NCI-H1417 (cell line): ENCODE measurements at places on chromosomes 3 and 15.
A peak's percentile ranks its signal among the peaks of the same experiment; 100 is the strongest.

GRCh38 chr15:35281515-35281914 lies 196.4 kb upstream of the NANOGP8 start:
- no peak for DNase-seq

DNA sequence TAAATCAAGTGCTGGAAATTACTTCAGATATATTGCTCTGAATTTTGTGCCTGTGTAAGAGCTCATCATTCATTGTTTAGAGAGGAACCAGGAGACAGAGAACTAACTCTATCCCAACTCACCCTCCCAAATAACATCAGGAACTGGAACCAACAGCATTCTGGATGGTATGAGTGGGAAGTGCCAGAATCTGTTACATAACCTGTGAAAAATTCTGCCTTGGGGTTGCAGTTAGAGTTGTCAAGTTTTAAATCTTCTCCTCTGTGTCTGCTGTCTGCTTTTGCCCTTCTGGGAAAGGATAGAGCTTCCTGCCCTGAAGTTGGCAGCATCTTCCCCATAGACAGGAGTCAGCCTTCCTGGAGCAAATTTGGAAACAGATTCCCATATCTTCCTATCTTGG lies 41.2 kb downstream of the TIMP4 start:
- DNase-seq, result no peak

- DNase-seq, result peak; percentile 56
Measured at GRCh38 chr3:48466386-48467109, 20.0 kb downstream of the ATRIP start.

DNA sequence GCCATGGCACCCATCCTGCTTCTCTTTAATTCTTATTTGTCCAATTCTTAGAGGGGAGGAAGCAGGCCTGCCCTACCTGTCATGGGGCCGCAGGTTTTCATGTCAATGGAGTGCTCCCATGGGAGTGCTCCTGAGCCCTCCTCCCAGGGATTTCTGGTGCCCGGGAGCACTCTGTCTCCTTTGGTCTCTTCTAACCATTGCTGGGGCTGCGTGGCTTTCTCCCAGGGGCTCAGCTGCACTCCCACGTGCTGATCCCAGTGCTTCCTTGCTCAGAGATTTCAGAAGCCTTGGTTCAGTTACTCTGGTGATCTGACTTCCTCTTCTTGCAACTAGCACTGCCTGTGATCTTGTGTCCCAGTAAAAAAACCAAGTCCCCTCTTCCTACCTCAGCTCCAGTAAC lies 68.0 kb upstream of the ARL8B start:
- no peak for DNase-seq

DNA sequence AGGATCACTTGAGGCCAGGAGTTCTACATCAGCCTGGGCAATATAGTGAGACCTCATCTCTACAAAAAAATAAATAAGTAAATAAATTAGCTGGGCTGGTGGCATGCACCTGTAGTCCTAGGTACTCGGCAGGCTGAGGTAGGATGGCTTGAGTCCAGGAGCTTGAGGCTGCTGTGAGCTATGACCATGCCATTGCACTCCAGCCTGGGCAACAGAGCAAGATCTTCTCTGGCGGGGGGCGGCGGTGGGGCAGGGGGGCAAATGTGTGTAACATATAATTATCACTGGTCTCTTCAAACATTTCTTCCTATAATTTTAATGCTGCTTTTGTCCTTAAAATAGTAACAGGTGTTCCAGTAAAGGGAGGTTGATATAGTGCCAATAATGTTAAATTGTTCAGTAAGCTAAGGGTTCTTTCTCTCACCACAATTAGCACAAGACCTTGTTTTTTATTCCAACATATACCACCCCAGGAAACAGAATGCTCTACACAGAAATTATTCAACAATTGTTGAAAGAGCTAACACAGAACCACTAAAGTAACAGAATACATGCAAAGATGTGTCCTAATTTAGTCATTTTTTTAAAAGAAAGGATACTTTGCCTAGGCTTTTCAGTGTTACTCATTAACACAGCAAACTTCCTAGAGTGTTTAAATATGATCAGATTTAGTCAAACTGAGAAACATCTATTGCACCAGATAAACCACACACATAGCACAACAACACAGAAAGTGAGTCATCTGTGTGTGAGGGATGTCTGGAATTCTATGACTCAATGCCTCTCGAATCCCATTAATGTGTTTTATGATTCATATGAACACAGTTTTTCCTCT lies 29.1 kb downstream of the ANKRD28 start:
- no peak for DNase-seq
